Airway epithelial cell (primary cell): ENCODE measurements at places on chromosomes 7 and 10. TPM values are rescaled to one million over a fixed set of nuclear protein-coding genes. Genes with fewer than 3 reads are reported as not detected.

Gene HSPB1
- total RNA-seq = 1,619 and 1,931 TPM in 2 replicates

Gene TMEM225B
- total RNA-seq = not detected in 2 replicates

Gene GNGT1
- not detected in 2 replicates for total RNA-seq

Gene RINT1
- total RNA-seq = 13.0 and 15.6 TPM in 2 replicates

Gene MAGI2
- 0.21 and 0.28 TPM in 2 replicates for total RNA-seq

Gene OTUD1
- total RNA-seq = 5.1 and 5.5 TPM in 2 replicates

Gene NME8
- 0.07 TPM in 1 of 2 replicates, not detected in the other for total RNA-seq

Gene PCGF5
- total RNA-seq = 16.5 and 18.7 TPM in 2 replicates

Gene ZNF25
- 3.0 and 3.2 TPM in 2 replicates for total RNA-seq

Gene STEAP1B
- total RNA-seq = 0.63 and 0.70 TPM in 2 replicates

Gene SGCE
- 21.7 and 34.5 TPM in 2 replicates for total RNA-seq

Gene DNAJC30
- total RNA-seq = 2.0 and 6.1 TPM in 2 replicates

Gene AIFM2
- total RNA-seq = 1.2 and 2.5 TPM in 2 replicates

Gene ANKRD2
- 0.63 and 1.4 TPM in 2 replicates for total RNA-seq

Gene LIPN
- 0.42 and 0.93 TPM in 2 replicates for total RNA-seq

Gene DTX2
- 31.3 and 45.6 TPM in 2 replicates for total RNA-seq

Gene SRGN
- total RNA-seq = 1.2 and 1.6 TPM in 2 replicates

Gene ACSL5
- 0.42 TPM in 1 of 2 replicates, not detected in the other for total RNA-seq

Gene CACNA2D1
- total RNA-seq = 0.56 and 0.71 TPM in 2 replicates

Gene NYAP1
- total RNA-seq = 0.65 and 2.1 TPM in 2 replicates

Gene RASA4B
- 0.51 and 2.5 TPM in 2 replicates for total RNA-seq

Gene CPA5
- total RNA-seq = not detected in 2 replicates
